Stimulated activated CD8-positive, alpha-beta memory T cell treated with anti-CD3 and anti-CD28 coated beads, Interleukin-4, amount 100 ng/mL, for 1 hour (primary cell): ENCODE measurements at places on chromosomes 1 and 21.

DNA sequence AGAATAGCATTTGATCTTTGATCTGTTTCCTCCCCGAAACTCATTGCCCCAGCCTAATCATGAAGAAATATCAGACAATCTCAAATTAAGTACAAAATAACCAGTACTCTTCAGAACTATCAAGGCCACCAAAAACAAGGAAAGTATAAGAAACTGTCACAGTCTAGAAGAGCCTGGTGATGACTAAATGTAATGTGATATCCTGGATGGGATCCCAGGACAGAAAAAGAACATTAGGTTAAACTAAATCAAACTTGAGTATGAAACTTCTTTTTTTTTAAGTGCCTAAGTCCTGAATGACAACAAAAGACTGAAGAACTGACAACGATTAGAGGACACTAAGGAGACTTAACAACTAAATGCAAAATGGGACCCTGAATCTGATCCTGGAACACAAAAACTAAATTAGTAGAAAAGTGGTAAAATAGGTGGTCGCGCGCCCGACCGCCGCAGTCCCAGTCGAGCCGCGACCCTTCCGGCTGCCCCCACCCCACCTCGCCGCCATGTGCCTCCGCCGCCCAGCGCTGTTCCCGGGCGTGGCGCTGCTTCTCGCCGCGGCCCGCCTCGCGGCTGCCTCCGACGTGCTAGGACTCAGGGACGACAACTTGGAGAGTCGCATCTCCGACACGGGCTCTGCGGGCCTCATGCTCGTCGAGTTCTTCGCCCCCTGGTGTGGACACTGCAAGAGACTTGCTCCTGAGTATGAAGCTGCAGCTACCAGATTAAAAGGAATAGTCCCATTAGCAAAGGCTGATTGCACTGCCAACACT is 5.5 kb upstream of the PRKAB2 start:
- no peak for DNase-seq

DNA sequence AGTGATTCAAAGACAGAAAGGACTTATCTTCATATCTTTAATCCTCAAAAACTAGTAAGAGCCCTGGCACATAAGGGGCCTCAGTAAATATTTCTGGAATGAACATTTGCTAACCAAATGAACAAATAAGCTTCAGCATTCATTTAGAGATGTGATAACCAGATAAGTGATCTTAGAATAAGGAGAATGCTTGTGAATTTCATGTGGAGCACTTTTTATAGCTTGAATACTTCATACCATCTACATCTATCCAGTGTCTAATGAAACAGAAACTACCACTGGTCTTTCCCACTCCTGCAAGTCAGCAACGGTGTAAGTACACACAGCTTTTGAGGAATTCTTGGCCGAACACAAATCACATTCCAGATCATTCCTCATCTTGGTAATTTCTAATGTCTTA is 38.5 kb downstream of the EDEM3 start:
- no peak for DNase-seq

GRCh38 chr1:21066356-21067012 is 110.2 kb downstream of the EIF4G3 start:
- no peak for DNase-seq

DNA sequence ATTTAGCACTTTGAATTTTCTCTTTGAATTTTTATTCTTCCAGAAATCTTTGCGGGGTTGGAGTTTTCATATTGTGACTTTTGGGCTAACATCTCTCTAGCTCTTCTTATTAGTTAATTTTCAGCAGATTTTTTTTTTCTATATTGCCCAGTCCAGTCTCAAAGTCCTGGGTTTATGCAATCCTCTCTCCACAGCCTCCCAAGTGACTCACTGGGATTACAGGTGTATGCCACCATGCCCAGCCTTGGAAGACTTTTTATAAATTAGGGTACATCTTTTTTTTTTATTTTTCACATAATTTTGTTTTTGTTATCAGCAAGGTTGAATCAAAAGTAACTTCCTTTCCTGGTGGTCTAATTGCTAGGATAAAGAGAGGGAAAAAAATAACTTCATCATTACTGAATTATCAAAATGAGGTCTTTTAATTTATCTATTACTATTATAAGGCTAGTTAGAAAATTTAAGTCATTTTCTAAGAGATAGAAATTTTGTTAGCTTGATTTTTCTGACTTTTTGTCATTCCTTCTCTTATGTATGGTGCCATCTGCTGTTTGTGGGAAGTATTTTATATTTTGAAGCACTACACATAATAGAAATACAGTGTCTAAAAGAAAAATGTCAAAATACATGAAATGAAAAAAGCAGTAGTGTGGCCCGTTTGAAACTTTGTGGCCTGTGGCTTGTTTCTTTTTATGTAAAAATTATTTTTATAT is 273.4 kb upstream of the CACYBP start:
- no peak for DNase-seq

- DNase-seq: no peak
Observed at GRCh38 chr1:221725735-221726672, 15.9 kb downstream of the DUSP10 start.

- DNase-seq: no peak
Observed at GRCh38 chr1:22253012-22253790, 110.3 kb upstream of the WNT4 start.

GRCh38 chr1:162235241-162235800 is 141.3 kb downstream of the SPATA46 start:
- DNase-seq: no peak

- DNase-seq: no peak
Observed at GRCh38 chr1:31683997-31684396, 19.8 kb downstream of the COL16A1 start.

DNA sequence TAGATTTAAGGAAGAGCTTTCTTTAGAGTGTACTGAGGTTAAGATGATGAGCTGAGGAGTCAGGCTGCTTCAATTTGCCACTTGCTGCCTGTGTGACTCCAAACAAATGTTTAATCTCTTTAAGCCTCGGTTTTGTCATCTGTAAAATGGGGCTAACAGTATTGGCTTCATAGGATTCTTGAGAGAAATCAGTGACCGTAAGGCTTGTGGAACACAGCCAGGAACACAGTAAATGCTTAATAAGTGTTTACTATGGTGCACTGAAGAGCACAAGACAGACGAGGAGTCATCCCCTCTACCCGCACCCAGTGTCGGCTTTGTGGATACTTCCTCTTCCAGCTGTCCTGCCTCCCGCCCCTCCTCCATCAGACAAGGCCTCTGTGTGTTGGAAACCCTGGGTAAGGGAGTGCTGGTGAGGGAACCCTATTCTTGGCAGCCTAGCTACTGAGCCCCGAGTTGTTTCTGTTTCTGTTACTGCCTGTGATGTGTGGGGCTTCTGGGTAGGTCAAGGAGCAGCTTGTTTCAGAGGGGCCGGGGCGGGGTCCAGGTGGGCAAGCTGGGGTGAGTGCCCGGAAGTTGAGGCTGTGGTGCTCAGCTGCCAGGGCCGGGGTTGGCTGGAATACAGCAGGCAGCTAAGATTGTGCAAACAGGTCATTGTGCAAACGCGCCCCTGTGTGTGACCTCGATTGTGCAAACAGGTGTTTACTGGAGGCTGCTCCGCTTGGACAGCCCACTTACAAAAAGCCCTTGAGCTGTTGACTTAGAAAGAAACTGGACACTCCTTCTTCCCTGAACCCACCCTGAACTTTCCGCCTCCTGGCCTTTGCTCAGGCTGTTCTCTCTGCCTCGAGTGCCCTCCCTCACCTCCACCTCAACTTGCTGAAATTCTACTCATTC is 4.0 kb upstream of the CSF3R start:
- DNase-seq: no peak

- no peak for DNase-seq
Observed at GRCh38 chr1:206081856-206082255, 28.9 kb downstream of the RHEX start.

GRCh38 chr1:98288494-98288893 is 367.7 kb upstream of the DPYD start:
- DNase-seq: no peak

DNA sequence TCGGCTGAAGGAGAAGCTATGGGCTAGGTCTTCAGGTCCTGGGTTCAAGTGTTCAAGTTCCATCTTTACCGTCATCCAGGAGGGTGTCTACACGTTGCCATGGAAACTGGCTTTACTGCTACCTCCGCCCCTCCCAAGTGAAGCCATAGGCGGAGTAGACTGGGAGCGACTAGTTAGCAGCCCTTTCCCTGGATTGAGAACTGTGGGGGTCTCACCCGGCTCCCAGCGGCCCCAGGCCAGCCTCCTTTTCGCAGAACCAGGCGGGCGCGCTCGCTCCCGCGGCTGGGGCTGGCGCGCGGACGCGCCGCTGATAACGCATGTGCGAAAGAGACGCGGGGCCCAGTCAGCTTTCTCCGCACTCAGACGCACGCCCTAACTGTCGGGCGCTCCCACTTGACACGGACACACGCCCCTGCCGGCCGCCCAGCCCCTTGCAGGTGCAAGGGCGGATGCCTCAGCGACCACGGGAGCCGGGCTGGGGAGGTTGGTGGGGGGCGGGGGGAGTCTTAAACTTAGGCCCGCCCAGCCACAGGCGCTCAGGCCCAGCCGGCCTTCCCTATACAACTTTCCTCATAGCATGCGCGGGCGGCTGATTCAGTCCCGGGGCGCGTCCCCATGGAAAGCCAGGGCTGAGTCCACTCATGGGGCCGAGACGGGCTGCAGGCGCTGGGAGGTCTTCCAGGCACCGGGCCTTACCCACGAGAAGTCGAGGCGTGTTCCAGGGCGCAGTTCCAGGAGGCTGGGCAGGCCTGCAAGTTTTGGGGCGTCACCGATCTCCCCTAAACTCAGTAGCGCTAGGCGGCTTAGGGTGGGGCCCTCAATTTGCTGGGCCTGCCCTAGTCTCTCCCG is 7.4 kb downstream of the EFNA4 start:
- DNase-seq: peak; percentile 56

- DNase-seq: no peak
Observed at GRCh38 chr21:35932232-35932911, 128.0 kb downstream of the SETD4 start.

DNA sequence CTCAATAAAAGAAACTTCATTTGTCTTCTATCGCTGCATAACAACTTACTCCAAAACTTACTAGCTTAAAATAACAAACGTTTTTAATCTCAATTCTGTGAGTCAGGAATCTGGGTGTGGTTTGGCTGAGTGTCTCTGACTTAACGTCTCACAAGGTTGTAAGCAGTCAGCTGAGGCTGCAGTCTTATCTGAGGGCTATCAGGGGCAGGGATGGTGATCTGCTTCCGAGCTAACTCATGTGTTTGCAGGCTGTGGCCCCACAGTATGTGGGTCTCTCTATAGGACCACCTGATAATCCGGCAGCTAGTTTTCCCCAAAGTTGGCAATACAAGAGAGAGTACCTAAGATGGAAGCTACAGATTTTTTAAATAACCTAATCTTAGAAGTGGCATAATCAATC is 234.2 kb upstream of the FGGY start:
- DNase-seq: no peak

DNA sequence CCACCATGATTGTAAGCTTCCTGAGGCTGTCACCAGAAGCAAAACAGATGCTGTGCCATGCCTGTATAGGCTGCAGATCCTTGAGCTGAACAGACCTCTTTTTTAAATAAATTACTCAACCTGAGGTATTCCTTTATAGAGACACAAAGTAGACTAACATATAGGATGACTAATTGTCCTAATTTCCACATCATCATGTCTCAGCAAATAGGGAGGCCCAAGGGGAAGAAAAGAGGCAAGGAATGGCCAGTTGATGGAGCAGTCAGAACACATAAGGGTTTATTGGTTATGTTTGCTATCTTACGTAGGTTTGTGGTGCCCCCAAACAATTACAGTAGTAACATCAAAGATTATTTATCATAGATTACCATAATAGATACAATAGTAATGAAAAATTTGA is 126.2 kb downstream of the RASAL2 start:
- DNase-seq: no peak

DNA sequence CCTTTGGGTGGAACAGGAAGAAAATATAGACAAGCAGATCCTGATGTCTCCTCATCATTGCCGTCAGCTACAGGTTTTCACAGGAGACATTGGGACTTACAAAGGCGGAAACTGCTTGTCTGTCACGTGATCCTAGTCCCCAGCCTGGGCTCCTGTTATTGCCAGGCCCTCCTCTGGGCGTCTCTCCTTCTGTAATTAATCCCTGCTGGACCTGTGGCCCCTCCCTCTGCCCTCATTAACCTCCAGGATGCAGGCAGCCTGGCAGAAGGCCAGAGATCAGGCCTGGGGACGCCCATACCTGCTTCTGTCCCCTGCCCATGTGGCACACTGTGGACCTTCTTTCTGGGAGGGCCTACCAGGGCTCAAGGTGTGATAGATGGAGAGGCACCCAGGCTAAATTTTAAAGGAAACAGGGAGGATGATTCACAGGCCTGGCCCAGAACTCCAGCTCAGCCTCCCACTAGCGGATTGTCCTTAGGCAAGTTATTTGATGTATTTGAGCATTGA is 2.4 kb downstream of the S100A5 start:
- DNase-seq: no peak

DNA sequence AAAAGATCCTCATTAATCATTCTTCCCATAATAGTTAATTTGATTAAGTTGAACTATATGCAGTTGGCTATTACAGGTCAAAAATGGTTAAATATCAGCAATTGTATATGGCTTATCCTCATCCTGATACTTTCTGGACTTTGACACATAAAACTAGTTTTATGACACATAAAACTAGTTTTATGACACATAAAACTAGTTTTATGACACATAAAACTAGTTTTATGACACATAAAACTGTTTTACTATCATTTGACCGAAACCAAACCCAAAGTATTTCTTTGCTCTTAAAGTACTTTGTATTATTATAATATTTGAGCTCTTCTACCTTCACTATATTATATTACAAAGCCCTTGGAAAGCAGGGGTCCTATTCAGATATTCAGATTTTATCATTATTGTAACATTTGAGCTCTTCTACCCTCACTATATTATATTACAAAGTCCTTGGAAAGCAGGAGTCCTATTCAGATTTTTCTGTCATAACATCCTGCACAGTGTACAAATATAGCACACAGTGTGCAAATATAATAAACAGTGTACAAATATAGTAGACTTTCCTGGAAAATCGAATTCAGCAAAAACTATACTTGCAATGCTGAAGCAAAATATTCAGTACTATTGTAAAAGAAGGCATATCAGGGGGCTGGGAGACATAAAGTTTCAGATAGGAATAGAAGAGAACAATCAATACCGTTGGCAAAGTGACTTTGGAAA is 53.0 kb downstream of the NVL start:
- DNase-seq: no peak

DNA sequence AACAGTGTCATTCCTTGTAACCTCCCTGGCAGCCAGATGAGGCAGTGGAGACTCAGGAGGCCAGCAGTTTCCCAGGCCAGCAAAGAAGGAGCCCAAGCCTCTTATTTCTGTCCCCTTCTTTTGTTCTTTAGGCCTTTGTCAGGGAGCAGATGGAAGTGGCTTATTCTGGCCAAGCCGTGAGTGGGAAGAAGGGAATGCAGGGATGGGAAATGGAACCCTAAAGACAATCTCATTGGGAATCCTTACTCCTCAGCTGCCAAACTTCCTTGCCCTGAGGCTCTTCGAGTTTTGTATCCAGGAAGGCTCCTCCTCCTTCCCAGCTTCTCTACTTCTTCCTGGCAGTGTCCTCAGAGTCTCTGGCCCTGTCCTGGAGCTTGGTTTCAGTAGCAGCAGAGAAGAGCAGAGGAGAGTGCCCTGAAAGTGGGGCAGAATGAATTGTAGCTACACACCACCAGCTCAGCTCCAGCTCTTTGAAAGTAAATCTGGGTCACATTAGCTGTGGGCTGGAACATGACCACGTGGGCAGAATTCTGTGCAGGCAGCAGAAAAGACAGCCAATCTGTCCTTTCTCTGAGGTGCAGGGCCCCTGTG is 63.9 kb downstream of the NDUFS5 start:
- no peak for DNase-seq
